T-helper 9 cell (primary cell): ENCODE measurements at places on chromosomes 4 and X.

GRCh38 chr4:148216321-148216720 lies 225.9 kb downstream of the NR3C2 start:
- DNase-seq: no peak

DNA sequence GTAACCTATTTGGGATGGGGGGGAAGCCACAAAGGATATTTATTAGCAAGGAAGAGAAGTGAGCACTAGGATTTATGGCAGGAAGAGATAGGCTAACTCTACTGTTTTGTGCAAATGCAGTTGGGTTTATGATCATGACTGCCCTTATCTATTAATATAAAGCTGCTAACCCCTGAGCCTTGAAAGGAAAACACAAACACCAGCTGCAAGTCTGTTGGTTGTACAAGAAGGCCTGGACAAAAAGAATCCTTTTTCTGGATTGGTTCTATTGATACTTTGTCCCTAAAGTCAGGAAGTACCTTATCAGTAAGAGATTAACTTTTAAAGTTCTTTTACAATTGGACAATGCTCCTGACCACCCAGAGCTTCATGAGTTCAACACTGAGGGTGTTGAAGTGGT lies 188.8 kb downstream of the LRBA start:
- DNase-seq: no peak

DNA sequence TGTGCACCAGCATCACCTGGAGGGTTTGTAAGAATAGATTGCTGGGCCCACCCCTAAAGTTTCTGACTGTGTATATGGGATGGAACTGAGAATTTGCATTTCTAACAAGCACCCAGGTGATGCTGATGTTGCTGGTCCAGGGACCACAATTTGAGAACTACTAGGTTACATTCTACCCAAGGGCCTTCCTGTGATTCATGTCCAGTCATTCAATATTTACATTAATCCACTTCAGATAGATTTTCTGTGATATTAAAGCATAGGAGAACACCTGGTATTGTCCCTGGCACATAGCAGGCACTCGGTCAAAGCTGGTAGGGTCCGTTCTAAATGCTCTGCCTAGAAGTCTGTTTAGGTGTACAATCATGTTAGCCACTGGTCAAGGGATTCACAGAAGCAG lies 19.5 kb upstream of the XPNPEP2 start:
- DNase-seq: no peak

GRCh38 chr4:184282251-184282713 lies 64.6 kb upstream of the ENPP6 start:
- DNase-seq: no peak

GRCh38 chr4:173039617-173040577 lies 128.7 kb upstream of the GALNT7 start:
- no peak for DNase-seq

GRCh38 chr4:158775091-158775651 lies 6.3 kb downstream of the FNIP2 start:
- DNase-seq: no peak

DNA sequence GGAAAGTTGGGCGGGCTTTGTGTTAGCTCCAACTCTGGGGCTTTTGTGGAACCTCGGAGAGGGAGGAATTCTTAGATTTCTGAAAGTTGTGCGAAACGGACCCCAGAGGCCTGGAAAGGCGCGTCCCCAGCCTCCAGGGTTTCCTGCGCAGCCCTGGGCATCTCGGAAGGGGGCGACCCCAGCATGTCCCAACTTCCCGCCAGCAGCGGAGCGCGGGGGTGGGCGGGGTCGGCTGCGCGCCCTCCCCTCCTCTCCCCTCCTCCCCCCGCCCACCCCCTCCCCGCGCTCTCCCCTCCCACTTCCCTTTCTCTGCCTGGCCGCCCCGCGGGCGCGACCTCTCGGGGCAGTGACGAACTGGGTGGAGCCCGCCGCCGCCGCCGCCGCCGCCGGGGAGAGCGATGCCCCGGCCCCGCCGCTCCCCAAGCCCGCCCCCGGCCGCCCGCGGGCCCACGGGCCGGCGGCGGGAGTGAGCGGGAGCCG lies 16.8 kb downstream of the PTTG2 start:
- peak; percentile 76 for DNase-seq
